ENCODE measurements at places on chromosomes 6 and 20.

DNA sequence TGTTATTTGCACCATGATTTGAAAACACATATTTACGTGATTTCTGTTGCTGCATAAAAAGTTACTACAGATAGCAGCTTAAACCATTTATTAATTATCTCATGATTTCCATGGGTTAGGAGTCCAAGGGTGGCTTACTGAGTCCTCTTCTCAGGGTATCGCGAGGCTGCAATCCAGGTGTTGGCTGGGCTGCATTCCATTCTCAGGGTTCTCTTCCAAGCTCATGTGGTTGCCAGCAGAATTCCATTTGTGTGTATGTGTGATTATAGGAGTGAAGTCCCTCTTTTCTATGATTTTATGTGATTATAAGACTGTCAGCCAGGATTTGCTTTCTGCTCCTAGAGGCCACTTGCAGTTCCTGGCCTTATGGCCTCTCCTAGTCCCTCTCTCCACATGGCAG lies 135.1 kb downstream of the FAM83B start:
- no peak for DNase-seq

DNA sequence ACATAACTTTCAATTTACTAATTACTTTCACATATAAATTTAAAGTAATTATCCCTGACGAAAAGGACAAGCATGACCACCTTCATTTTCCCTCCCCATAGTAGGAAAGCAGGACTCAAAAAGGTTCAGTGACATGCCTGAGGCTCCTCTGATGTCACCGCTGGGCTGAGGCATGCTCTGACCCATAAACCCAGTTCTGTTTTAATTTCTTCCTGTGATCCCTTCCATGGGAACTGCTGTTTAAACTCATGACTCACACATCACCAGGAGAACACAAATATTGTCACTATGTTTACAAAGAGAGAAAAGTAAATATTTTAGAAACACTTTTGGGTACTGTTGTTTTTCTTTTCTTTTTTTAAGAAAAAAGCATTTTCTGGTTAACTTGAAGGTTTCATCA lies 38.0 kb upstream of the NR2E1 start:
- DNase-seq, result no peak

- no peak for DNase-seq
Observed at GRCh38 chr6:6942831-6943230, 164.9 kb upstream of the RREB1 start.

DNA sequence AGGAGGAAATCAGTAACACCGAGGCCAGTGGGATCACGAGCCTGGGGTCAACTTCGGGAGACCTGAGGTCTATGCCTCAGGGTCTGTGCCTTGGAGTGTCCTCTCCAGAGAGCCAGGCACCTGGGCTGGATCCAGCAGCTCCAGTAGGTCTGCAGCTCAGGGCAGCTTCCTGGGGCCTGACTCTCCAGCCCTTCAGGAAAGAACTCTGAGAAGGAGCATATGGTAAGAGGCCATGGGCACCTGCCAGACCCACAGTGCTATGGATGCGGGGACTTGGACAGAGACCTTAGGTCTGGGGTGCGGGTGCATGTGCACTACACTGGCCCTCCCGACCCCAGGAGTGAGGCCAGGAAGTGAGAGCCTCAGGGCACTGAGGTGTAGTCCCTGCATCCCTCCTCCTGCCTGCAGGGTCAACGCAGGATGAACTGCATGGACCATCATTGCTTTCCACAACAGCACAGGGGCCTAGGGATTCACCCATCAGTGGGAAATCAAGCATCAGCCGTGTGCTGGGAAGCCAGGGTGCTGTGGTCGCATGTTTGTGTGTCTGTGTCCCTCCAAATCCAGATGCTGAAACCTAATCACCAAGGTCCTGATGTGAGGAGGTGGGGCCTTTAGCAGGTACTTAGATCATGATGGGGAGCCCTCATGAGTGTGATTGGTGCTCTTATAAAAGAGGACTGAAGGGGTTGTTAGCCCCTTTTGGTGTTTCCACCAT lies 210.9 kb upstream of the CST7 start:
- no peak for DNase-seq

- DNase-seq, result no peak
Observed at GRCh38 chr6:28124971-28125353, 553 bp downstream of the ZSCAN16 start.

GRCh38 chr6:33103776-33104175 lies 28.0 kb downstream of the HLA-DPB1 start:
- no peak for DNase-seq

GRCh38 chr6:87860902-87861301 lies 158.9 kb upstream of the AKIRIN2 start:
- no peak for DNase-seq

DNA sequence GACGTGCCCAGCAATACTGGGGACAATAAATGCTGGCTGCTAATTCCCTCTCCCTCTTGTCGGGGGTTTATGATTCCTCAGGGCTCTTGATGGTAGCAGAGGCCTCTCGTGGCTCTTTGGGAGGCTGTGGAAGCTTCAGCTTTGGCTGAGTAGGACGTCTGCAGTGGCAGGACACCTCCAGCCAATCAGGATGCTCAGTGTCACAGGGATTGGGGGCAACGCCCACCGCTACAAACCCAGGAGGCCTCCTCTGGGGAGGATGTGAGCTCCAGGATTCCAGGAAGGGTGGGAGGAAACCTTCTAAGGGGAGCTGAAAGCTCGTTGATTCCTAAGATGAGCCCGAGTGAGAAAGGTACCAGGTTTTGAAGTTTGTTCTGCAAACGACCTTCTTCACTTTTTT lies 19.4 kb downstream of the RSPO4 start:
- DNase-seq, result peak; percentile 55
